GM13976 (cell line): ENCODE measurements at places on chromosomes 4 and X.

GRCh38 chr4:173862754-173863153, 332.7 kb upstream of the HAND2 start:
- no peak for DNase-seq

DNA sequence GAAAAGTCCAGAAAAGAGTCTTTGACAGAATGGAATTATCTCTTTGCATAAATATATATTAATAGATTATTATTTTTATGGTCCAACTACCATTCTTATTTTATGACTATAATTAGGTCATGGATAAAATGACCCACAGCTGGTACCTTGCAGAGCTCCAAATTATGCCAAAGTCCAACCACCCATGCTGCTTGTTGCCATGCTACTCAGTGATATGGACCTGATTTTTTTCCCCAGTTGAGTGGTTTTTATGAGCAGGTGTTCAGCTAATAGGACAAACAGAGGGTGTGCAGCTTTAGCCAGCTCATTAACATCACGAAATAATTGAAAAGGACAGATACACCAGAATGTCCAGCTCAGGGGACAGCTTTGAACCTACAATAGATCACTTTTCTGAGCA, 9.7 kb downstream of the HOPX start:
- DNase-seq: no peak

- DNase-seq: no peak
These were observed 327.9 kb downstream of the CXXC4 start for GRCh38 chr4:104166749-104167148.

GRCh38 chr4:19074036-19074435, 1052.5 kb upstream of the LCORL start:
- no peak for DNase-seq

GRCh38 chr4:187478292-187479140, 517.1 kb upstream of the ZFP42 start:
- no peak for DNase-seq

DNA sequence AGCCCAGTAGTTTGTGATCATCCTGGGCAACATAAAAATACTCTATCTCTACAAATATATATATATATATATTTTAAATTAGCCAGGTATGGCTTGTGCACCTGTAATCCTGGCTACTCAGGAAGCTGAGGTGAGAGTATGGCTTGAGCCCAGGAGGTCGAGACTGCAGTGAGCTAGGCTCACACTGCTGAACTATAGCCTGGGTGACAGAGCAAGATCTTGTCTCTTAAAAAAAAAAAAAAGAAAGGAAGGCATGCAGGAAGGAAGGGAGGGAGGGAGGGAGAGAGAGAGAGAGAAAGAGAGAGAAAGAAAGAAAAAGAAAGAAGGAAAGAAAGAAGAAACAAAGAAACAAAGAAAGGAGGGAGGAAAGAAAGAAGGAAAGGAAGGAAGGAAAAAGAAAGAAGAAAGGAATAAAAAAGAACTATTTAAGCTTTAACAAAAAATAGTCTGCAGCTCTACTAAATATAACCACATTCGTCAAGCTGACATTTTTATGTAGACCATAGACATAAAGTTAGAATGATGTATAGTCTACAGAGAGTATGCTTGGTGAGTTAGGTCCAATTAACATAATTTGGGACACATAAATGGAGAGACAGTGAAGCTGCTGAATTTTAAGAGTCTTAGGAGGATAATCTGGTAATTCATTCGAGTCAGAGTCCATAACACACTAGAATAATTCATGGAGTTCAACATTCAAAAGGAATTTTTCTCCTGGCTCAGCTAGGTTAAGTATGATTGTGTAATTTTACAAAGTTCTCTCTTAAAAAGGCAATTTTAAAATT, 111.9 kb downstream of the GLRA3 start:
- DNase-seq: no peak

GRCh38 chr4:182174979-182175378, 68.2 kb upstream of the TENM3 start:
- no peak for DNase-seq
